Stimulated activated CD4-positive, alpha-beta T cell treated with anti-CD3 and anti-CD28 coated beads, Interleukin-1b, Interleukin-23, amount 100 ng/mL, for 1 hour (primary cell): ENCODE measurements at places on chromosomes 5 and 9.

DNA sequence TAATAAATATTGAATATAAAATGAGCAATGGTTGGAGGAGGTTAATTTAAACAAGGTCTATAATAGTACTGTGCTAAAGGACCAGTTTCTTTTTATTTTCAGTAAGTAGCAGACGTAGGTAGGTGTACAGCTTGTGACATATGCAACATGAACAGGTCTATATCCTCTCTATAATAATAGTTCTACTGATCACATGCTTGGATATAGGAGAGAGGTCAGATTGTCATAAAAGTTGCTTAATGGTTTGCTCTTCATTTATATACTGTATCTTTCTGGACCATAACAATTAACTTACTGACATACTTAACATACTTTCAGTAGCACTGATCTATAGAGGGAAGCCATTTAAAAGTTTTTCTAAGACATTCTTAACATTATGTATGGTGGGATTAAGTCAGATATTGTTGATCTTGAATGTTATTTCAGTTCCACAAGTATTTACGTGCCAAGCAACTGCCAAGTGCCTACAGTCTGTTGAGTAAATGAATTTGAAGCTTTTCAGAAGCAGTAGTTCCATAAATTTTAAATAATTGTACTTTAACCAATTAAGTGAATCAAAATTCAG lies 68.0 kb downstream of the DENND4C start:
- DNase-seq: no peak

DNA sequence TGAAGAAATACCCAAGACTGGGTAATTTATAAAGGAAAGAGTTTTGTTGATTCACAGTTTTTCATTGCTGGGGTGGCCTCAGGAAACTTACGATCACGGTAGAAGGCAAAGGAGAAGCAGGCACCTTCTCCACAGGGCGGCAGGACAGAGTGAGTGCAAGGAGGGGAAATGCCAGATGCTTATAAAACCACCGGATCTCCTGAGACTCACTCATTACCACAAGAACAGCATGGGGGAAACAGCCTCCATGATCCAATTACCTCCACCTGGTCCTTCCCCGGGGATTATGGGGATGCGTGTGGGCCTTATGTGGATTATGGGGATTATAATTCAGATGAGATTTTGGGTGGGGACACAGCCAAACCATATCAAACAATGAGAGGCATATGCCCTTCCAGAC lies 18.5 kb upstream of the RORB start:
- no peak for DNase-seq

DNA sequence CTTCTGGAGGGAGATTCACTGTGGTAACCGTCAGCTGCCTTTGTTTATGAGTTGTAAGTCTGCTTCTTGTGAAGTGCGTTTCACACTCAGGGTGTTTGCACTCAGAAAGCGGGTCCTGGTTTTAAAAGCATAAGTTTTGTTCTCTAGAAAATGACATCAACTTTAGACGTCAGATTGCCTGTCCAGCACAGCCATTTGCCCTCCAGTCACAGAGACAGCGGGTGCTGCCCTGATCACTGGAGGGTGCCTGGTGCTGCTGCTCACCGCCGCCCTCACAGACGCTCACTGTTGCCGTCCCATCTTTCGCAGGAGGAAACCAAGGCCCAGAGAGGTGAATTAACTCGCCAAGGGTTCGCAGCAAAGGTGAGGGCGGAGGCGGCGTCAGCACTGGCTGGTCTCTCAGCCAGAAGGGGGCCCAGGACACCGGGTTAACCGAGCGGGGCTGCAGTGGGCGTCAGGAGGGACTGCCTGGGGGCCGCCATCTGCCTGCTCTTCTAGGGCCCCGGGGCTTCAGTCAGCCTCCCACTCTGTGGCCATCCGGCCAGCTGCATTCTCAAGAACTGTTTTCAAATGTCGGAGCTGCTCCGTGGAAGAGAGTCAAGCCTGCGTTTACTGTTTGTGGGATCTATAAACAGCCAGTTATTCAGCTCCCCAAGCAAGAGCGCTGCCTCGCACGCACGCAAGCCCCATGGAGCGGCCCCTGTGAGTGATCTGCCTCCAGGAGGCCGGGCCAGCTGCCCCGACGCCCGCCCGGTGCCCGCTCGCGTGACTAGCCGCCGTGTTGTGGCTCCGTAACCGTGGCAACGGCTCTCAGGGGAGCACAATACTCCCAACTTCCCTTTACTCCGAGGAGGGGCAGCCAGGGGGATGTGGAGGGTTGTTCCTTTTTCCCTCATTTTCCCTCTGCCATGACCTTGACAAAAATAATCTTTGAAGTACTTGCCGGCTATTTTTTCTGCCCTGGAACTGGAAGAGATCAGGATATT lies 43.4 kb upstream of the EXOC3 start:
- DNase-seq: no peak

- DNase-seq: no peak
These were observed 94.2 kb upstream of the FBN2 start for GRCh38 chr5:128632264-128632663.

- peak; percentile 50 for DNase-seq
These were observed 53.5 kb downstream of the RGS3 start for GRCh38 chr9:113516840-113517577.

- DNase-seq: peak; percentile 44
These were observed 56.2 kb downstream of the ACER2 start for GRCh38 chr9:19464764-19465585.

- no peak for DNase-seq
These were observed 107.8 kb upstream of the NEK6 start for GRCh38 chr9:124149992-124150391.

DNA sequence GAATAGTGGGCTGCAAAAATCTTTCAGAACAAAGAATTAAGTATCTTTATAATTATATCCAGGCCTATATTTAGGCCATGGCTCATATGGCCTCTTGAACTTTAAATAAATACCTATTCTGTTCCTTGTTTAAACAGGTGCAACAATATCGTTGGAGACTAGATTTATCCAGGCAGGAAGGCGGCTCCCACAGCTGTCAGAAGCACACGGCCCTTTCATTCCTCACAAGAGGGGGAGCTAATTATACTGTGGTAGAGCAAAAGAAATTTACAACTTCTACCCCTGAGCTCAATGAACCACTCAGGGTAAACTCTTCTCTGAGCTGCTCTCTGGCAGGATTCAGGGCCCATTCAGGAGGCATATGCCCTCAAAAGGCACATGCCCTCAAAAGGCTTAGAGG lies 31.3 kb downstream of the TMEM174 start:
- DNase-seq: no peak

DNA sequence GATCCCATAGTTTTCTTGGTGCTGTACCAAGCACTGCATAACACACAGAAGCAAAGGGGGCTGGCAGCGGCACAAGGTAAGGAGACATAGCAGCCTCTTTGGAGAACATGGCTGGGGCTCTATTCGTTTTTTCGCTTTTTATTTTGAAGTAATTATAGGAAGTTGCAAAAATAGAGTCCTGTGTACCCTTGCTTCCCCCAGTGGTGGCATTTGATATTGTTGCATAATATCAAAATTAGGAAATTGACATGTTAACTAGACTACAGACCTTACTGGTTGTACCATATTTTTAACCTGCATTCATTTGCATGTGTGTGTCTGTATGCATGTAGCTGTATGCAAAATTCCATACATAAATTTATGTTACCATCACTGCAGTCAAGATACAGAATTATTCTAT lies 6.6 kb upstream of the UBQLN1 start:
- DNase-seq: no peak

DNA sequence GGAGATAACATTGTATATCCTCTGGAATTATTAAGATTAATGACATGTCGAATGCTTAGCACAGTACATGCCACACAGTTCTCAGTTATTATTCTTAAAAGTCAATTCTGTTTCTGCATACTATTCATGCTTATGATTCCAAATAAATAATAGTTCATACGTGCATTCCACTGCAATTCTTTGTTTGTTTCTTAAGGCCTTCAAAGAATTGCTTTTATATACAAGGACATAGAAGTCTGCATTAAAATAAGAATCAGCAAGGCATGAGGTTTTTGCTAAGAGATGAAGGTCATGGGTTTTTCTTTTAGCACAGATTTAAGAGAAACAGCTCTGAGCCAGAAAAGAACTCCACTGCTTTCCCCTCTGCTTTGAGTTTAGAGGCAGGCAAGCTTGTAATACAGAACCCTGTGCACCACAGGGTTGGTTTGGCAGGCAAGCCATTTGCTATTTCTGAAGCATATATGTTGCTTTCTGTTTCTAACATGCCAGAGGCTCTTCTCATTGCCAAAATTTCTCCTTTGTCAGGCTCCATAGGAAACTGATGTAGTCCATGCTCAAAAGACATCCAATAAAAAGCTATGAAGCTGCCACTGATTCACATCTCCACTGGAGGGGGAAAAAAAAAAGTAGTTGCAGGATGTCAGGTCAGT lies 420.6 kb upstream of the TYRP1 start:
- no peak for DNase-seq
